ENCODE measurements at places on chromosomes 12 and 14.
A peak's percentile ranks its signal among the peaks of the same experiment; 100 is the strongest.

DNA sequence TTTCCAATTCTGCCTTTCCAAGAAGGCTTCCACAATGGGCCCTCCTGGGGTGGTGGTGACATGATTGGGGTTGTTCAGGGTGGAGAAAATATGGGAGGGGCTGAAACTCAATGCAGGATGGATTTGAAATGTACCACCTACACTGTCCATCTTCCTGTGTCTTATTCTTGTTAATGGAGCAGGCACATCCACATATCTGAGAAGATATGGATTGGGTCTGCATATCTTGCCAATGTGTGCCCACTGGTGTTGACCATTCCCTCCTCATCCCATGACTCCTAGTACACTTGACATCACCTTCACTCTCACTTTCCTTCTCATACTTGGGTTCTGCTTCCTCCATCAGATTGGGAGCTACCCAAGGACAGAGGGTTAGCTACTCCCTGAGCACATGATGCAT lies 7.2 kb downstream of the KRT76 start:
- DNase-seq: no peak

DNA sequence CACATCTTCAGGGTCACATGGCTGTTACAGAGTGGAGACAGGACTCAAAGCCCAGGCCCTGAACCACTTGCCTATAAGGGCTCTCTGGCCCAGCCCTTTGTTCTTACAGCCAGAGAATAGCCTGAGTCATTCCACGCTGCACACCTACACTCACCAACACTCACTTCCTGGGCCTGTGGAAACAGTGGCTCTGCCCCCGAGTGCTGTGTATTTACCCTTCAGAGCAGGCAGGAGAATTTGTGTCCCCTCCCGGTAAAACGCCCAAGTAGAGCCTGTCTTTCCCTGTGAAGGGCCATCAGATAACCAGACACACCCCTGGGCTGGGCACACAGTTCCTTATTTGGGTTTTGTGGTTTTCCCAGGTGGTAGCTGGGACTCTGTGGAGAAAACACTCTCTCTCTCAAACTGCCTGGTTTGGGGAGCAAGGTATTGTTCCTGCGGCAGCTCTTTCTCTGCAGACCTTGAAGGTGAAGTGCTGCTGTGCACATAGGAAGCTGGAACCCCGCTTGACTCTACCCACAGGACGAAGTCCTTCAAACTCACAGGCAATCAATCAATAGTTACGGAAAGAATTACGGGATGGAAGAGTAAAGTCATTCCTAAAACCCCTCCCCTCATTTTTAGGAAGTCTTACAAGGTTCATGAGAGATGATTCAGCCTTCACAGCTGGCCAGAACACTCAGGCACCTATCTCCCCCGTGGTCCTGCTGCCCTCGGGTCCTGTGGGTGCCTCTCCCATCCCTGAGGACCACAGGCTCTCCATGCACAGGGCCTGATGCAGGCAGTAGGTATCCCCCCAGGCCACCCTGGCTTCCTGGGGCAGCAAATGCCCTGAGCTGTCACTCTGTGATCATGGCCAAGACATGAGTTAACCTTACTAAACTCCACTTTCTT lies 20.3 kb downstream of the FIGNL2 start:
- DNase-seq: no peak

DNA sequence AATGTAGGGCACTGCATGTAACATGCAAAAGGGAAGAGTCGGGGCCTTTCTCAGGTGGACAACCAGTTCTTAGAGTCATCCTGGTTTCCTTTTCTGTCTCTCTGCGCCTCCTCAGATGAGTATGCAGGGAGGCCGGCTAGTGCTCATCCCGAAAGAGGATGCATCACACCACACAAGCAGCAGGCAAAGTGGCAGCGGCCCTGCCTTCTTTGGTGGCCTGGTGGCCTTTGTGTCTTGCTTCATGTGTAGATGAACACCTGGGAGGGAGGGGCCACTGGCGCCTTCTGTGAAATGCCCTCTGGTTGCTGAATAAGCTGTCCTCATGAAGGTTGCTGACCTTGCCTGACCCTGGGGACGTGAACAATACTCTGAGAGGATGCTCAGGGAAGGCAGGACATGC lies 18.0 kb downstream of the SLC24A4 start:
- no peak for DNase-seq

GRCh38 chr12:53298164-53298563 lies 1.3 kb upstream of the MYG1 start:
- DNase-seq: no peak

DNA sequence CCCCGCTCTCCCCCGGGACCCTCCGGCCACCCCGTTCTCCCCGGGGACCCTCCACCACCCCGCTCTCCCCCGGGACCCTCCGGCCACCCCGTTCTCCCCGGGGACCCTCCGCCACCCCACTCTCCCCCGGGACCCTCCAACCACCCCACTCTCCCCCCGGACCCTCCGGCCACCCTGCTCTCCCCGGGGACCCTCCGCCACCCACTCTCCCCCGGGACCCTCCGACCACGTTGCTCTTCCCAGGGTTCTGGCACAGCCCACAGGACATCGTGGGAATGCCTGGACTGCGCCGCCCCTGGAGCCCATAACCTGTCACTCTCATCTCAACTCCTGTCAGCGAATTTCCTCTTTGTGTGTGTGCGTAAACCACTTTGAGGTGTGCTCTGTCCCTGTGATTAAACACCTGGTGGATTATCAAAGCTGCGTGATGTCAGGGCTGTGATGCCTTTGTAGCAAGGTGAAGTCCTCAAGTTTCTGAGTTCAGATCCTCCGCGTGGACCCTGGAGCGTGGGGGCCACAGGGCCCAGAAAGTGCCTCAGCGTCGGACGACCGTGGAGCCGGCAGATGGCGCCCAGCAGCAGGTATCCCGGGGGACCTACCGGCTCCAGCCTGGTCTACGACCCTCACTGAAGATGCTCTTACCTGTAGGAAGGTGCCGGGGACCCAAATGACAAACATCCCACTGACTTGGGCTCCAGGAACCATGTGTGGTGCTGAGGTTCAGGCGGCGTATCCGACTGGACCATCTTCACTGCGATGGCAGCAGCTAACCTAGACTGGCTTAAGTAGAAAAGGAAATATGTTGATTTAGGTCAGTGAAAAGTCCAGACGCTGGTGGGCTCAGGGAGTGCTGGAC lies 63.2 kb upstream of the GALNT9 start:
- DNase-seq: no peak

DNA sequence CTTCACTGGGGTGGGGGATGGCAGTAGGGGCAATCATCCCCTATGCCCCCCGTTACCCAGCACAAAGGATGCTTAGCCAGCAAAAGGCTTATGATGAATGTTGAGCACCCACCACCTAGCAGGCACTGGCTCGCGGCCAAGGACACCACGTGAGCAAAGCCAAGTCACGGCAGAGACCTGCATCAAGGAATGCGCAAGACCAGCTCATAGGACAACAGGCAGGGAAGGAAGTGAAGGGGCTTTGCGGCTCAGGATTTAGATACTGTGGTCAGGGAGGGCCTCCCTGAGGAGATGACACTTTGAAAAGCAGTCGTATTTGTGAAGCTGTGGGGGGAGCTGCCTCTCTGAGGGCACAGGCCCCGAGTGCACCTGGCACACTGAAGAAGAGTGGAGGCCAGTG lies 32.8 kb downstream of the SH2B3 start:
- peak; percentile 35 for DNase-seq

DNA sequence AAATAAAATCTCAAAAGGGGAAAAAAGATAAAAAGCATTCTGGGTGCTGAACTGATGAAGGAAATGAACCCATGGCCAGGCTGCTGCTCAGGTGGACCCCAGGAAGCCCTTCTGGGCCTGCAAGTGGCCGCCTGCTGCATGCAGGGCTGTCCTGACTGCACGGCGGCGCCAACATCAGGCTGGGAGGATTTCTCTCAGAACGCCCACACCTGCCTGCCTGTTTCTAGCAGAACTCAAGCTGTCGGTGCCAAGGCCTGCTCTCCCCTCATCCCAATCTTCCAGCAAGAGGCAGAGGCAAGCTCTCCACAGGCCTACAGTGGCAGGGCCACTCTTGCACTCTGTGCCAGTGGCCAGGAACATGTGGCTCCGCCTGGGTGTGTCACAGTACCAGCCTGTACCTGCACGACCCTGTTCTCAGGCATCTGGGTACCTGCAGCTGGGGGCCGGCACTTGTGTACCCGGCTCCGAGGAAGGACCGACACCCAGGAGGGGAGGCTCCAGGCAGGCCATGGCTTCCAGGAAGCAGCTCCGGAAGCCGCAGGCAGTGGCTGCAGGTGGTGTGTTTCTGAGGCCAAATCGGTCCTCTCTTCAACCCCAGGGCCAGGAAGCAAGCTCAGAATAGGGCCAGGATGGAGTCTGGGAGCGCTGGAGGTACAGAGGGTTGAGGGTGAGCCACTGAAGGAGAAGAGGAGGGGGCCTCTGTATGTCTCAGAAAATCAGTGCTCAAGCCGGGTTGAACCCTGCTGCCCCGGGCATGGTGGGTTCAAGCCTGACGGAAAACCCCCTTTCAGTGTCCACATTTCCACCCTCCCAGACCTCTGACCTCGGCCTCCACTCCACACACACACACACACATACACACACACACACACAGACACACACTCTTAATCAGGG lies 2.5 kb upstream of the INF2 start:
- no peak for DNase-seq

GRCh38 chr14:93893661-93894261 lies 33.4 kb upstream of the FAM181A start:
- DNase-seq: peak; percentile 48

DNA sequence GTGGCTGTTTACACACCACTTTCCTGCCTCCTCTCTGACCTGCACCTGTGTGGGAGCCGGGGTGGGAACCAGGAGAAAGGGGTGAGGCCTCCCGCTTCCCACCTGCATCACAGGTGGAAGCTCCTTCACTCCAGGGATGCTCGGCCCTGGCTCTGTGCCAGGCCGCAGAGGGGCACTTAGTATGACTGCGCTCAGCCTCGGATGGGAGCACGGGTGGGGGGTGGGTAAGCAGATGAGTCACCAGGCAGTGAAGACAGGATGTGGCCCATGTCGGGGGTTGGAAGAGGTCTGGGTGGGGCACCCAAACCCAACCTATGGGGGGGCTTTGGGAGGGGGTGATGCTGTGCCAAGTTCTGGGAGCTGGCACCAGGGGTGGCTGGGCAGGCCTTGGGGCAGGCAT lies 7.4 kb upstream of the CYP46A1 start:
- DNase-seq: no peak

- no peak for DNase-seq
Measured at GRCh38 chr12:121829250-121829918, 25.6 kb downstream of the SETD1B start.

All from HAP-1 (cell line).